ENCODE measurements at places on chromosomes 3 and 15.

- no peak for DNase-seq
- H3K4me3 ChIP-seq: no peak overlapping the region
- no peaks in the 10 kb centered on the region for H3K27me3 ChIP-seq
- H3K27ac ChIP-seq: no peak overlapping the region
- no peaks in the 10 kb centered on the region for H3K4me1 ChIP-seq
These were observed 116.2 kb downstream of the NSUN3 start for GRCh38 chr3:94179059-94179458.

GRCh38 chr3:37309921-37310665 lies 135.7 kb upstream of the LRRFIP2 start:
- no peaks in the 10 kb centered on the region for H3K27me3 ChIP-seq
- H3K4me1 ChIP-seq: peaks cover 19% of the 10 kb centered on the region
- DNase-seq: no peak
- H3K36me3 ChIP-seq: peaks cover 23% of the 10 kb centered on the region
- H3K4me3 ChIP-seq: no peak overlapping the region

DNA sequence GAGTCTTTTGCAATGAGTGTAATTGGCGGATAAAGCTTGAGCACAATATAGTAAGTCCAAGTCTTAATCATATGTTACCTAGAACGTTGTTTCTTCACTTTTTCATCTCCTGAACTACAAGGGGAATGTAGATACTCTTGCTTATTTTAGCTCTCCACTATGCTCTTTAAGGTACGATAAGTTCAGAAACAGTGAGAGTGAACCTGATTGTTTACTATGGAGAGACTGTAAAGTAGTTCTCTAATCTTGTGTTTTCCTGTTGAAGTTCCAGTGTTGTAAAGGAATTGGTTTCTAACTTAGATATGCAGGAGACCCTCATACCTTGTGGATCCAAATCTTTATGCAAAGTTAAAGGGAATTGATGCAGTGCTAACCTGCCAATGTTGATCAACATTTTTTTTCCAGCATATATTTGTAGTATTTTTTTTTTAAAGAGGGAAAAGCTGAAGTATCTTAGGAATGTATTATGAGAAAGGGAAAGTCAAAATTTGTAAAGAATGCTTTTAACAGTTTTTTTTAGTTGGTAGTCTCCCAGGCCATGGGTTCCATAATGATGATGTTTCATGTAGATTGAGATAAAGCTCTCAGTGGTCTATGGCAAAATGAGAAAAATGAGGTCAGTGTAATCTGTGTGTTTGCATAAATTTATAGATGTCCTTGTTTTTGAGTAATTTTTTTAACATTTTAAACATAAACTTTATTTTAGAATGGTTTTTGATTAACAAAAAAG lies 14.9 kb downstream of the ATP11B start:
- no peak overlapping the region for H3K4me3 ChIP-seq
- H3K27ac ChIP-seq: no peak overlapping the region
- H3K36me3 ChIP-seq: no peaks in the 10 kb centered on the region
- DNase-seq: no peak
- H3K27me3 ChIP-seq: no peaks in the 10 kb centered on the region

GRCh38 chr3:115113367-115113766 lies 33.7 kb downstream of the ZBTB20 start:
- H3K4me1 ChIP-seq: no peaks in the 10 kb centered on the region
- no peak overlapping the region for H3K4me3 ChIP-seq
- DNase-seq: no peak
- no peaks in the 10 kb centered on the region for H3K36me3 ChIP-seq

DNA sequence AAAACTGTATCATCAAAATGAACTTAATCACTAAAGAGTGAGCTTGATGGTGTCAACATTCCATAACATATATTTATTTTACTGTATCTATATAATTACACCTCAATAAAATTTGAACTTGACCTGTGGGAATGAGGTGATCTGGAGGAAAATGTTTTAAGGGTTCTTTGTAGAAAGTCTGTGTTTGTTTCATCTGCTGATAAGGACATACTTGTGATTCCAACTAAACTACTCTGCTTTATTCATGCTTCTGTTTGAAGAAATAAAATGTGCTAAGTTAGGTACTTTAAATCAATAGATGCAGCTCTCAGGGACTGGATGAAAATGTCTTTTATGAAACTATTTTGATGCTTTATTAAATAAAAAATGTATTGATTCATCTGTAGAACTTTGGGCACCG lies 11.6 kb upstream of the PLOD2 start:
- DNase-seq: no peak
- H3K4me3 ChIP-seq: no peak overlapping the region
- H3K27me3 ChIP-seq: no peaks in the 10 kb centered on the region
- no peaks in the 10 kb centered on the region for H3K4me1 ChIP-seq
- H3K36me3 ChIP-seq: no peaks in the 10 kb centered on the region

- H3K27ac ChIP-seq: peak overlapping the region; percentile 75
- peaks cover 9% of the 10 kb centered on the region for H3K36me3 ChIP-seq
- peaks cover 38% of the 10 kb centered on the region for H3K4me1 ChIP-seq
- peak; percentile 85 for DNase-seq
These were observed 25.0 kb downstream of the IRAK2 start for GRCh38 chr3:10189557-10190354.

DNA sequence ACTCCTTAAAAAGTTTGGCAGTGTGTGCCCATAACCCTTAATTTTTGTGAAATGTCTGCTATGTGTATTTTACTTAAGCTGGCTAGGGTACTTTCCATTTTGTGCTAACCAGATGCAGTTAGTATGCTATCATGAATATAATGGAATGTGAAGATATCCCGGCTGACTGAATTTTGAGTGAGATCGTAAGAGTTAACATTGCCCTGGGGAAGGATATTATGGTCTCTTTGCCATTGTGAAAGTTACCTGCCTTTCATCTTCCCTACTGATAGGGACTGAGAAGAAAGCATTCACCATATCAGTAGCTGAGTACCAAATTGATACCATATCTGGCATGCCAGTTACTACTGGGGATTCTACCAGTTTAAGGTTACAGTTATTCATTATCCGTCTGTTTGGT lies 243.2 kb downstream of the UBE2E2 start:
- H3K27me3 ChIP-seq: no peaks in the 10 kb centered on the region
- H3K27ac ChIP-seq: no peak overlapping the region
- no peak overlapping the region for H3K4me3 ChIP-seq
- no peak for DNase-seq

DNA sequence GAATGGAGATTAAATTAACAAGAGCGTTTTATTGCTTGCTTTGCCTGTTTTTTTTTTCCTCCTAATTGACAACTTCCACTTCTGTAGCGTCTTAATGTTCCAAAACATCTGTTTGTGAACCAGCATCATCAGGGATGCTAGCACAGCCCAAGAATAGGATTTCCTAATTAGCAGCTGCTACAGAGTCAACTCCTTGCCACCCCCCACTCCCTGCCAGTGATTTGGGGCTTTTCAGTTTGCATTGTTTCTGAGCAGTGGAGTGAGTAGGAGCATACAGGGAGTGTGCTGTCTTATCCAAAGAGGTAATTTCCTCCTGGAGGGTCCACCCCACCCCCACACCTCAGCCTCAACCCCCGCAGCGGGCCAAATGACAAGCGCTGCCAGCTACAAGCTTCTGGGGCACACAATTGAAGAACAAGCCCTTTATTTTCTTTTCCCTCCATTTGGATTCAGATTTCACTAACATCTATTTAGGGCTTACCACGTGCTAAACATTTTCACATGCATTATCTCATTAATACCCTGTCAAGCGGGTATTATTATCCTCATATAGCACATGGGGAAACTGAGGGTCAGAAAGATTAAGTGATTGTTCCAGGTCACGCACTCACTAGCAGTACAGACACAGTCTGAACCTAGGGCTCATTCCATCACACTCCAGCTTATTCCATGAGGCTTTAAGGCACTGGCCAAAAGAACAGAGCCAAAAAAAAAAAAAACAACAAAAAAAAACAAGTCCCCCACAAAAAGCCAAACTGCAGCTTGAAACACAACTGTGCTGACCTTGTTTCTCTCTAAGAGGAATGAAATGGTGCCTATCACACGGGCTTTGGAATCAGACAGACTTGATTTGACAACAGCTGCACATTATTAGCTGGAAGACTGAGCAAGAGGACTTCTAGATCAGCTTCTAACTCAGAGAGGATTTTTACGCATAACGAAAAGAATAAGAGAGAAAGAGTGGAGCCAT lies 16.4 kb downstream of the HEG1 start:
- no peaks in the 10 kb centered on the region for H3K27me3 ChIP-seq
- no peak overlapping the region for H3K4me3 ChIP-seq
- peak overlapping the region; percentile 69 for H3K27ac ChIP-seq
- peaks cover 71% of the 10 kb centered on the region for H3K4me1 ChIP-seq
- no peak for DNase-seq

DNA sequence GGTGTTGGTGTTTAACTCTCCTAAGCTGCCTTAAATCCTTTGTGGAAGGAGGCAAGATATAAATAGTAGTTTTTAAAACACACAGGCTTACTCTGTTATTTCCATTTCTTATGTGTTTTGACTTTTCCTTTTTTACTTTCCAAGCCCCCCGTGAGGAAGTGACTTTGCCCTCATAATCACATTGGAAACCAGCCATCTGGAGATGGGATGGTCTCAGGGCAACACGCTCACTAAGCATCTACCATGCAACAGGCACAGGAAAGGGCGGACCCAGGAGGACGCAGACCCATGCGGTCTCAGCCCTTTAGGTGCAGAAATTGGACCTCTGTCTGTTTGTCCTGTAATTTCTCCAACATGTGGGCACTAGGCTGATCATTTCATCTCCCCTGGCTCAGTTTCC lies 115.7 kb downstream of the PDZRN3 start:
- peaks cover 18% of the 10 kb centered on the region for H3K4me1 ChIP-seq
- peaks cover under 1% of the 10 kb centered on the region for H3K27me3 ChIP-seq
- no peak for DNase-seq
- no peak overlapping the region for H3K4me3 ChIP-seq

GRCh38 chr3:42302924-42303634 lies 37.1 kb upstream of the CCK start:
- no peak overlapping the region for H3K4me3 ChIP-seq
- no peak for DNase-seq
- no peak overlapping the region for H3K27ac ChIP-seq
- peaks cover 3% of the 10 kb centered on the region for H3K27me3 ChIP-seq
- no peaks in the 10 kb centered on the region for H3K4me1 ChIP-seq
- no peaks in the 10 kb centered on the region for H3K36me3 ChIP-seq

- H3K4me1 ChIP-seq: no peaks in the 10 kb centered on the region
- DNase-seq: no peak
- H3K36me3 ChIP-seq: no peaks in the 10 kb centered on the region
These were observed 54.5 kb downstream of the TMEM41A start for GRCh38 chr3:185444329-185444728.

GRCh38 chr3:138946663-138947494 lies at the start of the genes FOXL2 and FOXL2NB:
FOXL2 (minus strand) TSS chr3:138947137; CDS start chr3:138946722, 415 bp downstream.
FOXL2NB (plus strand) TSS chr3:138947217; CDS start chr3:138947365, 148 bp downstream.
- H3K27me3 ChIP-seq: peaks cover 100% of the 10 kb centered on the region
- peak; percentile 65 for DNase-seq
- H3K4me1 ChIP-seq: peaks cover 48% of the 10 kb centered on the region

- no peaks in the 10 kb centered on the region for H3K36me3 ChIP-seq
- no peaks in the 10 kb centered on the region for H3K4me1 ChIP-seq
- H3K4me3 ChIP-seq: no peak overlapping the region
- no peak for DNase-seq
- H3K27ac ChIP-seq: no peak overlapping the region
These were observed 144.2 kb upstream of the SNTN start for GRCh38 chr3:63508305-63508704.

DNA sequence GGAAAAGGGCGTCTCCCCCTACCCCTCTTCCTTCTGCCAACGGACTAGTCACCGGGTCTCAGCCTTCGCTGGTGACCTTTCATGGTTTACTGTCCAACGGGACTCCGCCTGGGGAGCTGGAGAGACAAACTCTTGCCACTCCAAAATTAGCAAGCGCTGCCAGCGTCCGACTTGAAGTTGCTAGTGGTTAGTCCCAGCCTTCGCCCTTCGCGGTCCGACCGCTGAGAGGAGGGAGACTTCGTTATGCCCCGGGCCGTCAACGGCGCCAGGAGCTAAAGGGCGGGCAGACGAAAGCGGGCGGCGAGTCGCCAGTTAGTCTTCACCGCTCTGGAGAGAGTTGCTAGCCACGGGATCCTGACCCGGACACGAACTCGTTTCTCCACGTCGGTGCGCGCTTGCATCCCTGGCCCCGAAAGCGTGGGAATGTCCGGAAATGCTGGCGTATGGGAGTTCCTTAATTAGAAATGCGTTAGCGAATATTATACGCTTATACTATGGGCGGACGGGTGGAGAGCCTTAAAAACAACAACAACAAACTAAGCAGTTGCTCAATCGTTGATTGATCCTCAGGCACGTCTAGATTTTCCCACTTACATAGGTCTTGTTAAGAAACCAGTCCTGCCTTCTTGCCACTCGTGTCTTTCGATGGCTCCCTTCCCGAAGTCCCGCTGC lies 716 bp downstream of the SMC4 start:
- no peaks in the 10 kb centered on the region for H3K4me1 ChIP-seq
- H3K27me3 ChIP-seq: no peaks in the 10 kb centered on the region
- H3K27ac ChIP-seq: peak overlapping the region; percentile 91
- peak overlapping the region; percentile 81 for H3K4me3 ChIP-seq

DNA sequence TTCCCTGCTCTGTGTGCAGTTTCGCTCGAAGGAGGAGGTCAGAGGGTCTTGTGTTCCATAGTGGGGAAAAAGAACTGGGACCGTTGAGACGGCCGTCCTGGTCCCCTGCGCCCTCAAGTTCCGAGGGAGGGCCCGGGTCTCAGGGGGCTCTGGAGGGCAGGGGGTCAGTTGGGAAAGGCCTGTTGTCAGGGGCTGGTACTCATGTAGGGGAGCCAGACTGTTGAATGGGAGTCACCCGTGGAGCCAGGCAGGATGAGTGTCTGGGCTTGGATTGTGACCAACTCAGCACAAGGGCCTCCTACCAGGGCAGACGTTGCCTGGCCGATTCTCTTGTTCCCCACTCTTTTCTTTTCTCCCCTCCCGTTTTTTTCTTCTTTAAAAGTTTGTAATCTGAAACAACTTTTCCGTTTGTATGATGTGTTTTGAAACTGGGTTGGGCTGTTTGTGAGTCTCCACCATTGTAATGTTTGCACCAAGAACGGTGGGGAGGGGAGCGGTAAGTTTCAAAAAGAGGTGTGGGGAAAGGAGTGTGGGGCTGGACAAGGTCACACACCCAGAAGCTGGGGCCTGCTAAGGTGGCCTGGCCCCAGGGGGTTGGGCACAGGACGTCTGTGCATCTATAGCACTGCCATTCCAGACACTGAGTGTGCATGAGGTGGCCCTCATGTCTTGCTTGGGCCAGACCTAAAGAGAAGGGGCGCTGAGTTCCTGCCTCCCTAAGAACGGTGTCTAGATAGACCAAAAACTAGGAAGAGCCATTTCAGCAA lies 1.1 kb downstream of the CMTM7 start:
- H3K4me1 ChIP-seq: no peaks in the 10 kb centered on the region
- H3K27me3 ChIP-seq: no peaks in the 10 kb centered on the region
- H3K27ac ChIP-seq: peak overlapping the region; percentile 87
- H3K4me3 ChIP-seq: peak overlapping the region; percentile 90

GRCh38 chr3:193915099-193915498 lies 220.8 kb upstream of the HES1 start:
- no peak overlapping the region for H3K4me3 ChIP-seq
- no peaks in the 10 kb centered on the region for H3K36me3 ChIP-seq
- peaks cover 8% of the 10 kb centered on the region for H3K4me1 ChIP-seq
- no peaks in the 10 kb centered on the region for H3K27me3 ChIP-seq
- no peak overlapping the region for H3K27ac ChIP-seq

- H3K36me3 ChIP-seq: no peaks in the 10 kb centered on the region
- H3K27ac ChIP-seq: no peak overlapping the region
- no peaks in the 10 kb centered on the region for H3K27me3 ChIP-seq
- peaks cover 8% of the 10 kb centered on the region for H3K4me1 ChIP-seq
- no peak overlapping the region for H3K4me3 ChIP-seq
These were observed 67.2 kb downstream of the LPP start for GRCh38 chr3:188220988-188221818.

Data from left lung (tissue), 14 donors.